ENCODE measurements at places on chromosomes 3 and 15. TPM values are rescaled to one million over a fixed set of nuclear protein-coding genes. Genes with fewer than 3 reads are reported as not detected.
A peak's percentile ranks its signal among the peaks of the same experiment; 100 is the strongest.

DNA sequence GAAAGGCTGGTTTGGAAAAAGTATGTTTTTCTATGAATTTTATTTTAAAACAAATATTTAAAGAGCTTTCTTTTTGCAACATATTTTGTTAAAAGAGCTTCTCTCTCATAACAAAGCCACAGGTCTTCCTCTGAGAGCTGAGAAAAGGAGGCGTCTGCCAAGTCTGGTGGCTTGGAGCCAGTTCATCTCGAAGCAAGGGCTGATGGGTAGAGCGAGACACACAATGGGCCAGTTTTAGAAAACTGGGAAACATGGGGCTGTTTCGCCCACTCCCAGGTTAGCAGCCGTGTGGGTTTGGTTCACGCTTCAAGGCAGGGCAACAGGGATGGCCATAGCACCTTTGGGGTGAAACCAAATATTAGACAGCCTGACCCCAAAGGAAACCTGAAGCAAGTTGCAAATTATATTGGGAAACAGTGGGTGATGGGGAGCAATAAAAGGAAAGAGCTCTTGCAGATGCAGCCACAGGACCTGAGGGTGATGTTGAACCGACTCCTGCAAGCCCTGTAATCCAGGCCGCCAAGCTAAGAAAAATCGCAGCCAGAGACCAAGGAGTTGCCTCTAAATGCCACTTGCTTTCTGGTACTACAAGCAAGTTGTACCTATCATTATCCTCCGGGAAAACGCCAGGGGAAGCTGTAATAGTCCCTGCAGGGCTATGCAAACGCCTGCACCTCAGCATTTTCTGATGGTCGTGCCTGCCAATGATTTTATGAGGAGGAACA lies 88.4 kb upstream of the GALNT15 start:
- peak; percentile 76 for DNase-seq

Gene CEMIP
- 7.1 TPM for total RNA-seq

Gene TMOD2
- 105 TPM for total RNA-seq

DNA sequence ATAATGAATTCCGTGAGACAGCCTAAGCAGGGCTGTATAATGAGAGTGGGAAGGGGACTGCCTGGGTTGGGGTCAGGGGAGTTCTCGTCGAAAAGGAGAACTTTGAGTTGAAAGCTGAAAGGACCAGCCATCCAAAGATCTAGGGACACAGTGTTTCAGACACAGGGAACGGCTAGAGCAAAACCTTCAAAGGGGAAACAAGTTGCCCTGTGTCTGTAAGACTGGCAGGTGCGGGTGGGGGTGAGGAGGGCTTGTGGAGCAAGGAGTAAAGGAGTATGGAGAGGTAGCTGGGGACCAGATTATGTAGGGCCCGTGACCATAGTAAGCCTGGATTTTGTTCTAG lies 1.3 kb upstream of the SRP14 start:
- DNase-seq: no peak

Gene GCSAM
- total RNA-seq: 0.27 TPM

Data from cerebellum (tissue), 4 donors.